ENCODE measurements at places on chromosomes 5 and 9. TPM values are rescaled to one million over a fixed set of nuclear protein-coding genes. Genes with fewer than 3 reads are reported as not detected.

DNA sequence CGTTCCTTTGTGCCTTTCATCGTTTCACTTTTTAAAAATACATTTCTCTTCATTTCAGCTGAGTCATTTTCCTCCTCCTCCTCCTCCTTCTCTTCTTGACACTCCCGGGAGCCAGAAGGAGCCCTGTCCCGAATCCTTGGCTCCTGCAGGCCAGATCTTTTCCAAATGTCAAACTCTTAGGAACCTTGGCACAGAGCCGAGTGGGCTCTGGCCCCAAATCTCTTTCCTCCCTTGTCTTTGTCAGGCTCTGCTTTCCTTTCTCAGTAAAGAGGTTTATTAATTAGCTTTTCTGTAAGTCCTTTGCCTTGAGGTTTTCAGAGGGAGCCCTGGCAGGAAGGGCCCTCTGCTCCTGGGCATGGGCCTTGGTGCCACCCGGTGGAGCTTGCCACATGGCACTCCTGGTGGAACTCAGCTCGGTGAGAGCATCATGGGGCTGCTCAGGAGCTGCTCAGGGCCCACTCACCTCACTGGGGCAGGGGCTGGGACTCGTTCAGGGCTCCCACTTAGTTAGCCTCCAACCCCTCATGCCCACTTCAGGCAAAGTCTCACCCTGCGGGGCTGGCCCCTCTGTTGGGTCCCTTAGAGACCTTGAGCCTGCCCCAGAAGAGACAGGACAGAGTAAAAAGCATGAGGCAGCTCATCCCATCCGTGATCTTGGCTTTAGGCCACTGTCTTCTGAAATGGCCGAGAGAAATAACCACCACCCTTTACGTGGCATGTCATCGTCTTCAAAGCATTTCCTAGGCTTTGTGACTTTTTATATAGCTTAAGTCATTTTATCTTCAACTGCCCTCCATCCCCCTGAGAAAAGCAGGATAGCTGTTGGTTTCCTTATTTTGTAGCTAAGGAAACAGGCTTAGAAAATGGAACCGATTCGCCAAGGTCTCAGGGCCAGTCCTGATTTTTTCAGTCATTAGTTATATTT is 17.1 kb downstream of the STC2 start:
- DNase-seq = peak; percentile 88

GRCh38 chr5:35898952-35899660 is 39.3 kb downstream of the CAPSL start:
- DNase-seq = no peak

- no peak for DNase-seq
Measured at GRCh38 chr5:119743927-119744326, 114.6 kb downstream of the FAM170A start.

OR5C1 gene
- polyA plus RNA-seq = not detected

DNA sequence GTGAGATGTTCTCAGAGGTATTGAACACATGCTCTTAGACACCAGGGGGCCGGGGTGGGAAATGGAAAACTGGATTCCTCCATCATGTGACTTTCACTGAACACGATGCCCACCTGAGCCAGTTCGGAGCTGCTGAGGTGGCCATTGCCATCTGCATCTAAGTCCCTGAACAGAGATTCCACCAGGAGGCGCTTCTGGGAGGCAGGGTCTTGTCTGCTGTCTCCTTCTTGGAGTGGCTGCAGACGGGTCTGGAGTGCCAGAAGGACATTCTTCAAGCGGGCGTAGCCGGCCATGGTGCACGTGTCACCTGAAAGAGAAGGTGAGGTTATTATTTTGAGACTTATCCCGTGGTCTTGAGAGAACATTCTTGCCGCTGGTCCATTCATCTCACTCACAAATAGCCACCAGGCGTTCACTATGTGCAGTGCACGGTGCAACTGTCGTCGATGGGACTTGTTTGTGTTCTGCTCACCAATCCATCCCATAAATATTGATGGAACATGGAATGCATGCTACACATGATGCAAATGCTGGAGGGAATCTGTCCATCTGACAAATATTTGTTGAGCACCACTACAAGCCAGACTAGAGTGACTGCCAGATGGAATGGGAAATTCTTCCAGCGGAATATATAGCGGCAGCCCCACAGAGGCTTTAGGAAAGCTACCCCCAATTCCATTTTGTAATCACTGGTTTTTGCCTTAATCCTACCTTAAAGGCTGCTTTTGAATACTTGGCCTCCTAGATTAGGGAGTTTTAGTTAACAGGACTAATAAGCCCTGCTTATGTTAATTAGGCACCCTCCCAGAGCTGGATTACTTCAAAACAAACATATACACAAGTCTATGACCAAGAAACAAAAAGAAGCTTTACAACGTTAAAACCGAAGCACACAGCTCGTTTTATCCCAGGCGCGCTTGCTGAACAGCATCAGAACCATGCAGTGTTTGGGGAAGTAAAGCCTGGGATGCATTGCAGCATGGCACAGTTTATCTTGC is 264.8 kb downstream of the HSPA4 start:
- no peak for DNase-seq

- DNase-seq = no peak
Measured at GRCh38 chr9:127392976-127393375, 4.0 kb upstream of the SLC2A8 start.

DNA sequence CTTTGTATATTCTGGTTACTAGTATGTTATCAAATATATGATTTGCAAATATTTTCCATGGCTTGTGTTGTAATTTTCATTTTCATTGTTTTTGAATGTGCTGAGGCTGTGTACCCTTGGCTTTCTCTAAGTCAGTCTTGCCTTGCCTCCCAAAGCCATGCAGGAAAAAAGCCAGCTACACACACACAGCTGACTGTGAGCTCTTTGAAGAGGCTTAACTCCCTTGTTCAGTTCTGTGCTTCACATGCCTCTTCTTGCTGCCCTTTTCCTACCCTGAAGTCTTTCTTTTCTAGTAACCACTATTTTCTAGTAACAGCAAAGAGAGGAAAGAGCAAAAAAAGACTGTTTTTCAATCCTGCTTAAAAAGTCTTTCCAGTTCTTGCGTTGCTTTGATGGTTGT is 53.9 kb downstream of the KCNN2 start:
- DNase-seq = no peak

DNA sequence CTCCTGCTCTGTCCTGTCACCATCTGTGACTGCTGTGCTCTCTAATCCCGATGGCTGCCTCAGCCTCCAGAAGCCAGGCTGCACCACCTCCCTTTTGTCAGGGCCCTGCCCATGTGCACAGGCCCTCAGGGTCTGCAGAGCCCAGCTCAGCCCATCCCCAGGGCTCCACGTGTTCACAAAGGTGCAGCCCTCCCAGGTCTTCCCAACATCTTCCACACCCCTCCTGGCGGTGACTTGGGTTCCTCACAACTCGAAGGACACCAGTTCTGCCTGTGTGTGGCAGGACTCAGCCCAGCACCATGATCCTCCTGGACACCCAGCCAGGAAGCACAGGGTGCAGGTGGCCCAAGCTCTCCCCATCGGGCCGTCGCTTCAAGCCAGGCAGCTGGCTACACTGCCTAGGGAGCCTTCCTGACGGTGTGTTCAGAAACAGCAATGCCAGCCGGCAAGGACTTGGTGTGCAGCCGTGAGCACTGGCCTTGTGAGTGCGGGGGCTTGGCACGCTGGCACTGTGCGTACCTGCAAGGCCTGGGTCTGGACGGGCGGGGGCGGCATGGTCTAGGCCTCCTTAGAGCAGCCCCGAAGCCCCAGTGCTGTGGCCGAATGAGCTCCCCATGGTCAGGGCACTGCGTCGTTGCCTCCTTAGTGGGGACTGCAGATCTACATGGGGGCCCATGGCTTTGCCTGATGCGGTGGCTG is 96.1 kb downstream of the MRPL36 start:
- DNase-seq = no peak

GRCh38 chr5:145925353-145925752 is 11.0 kb upstream of the SH3RF2 start:
- no peak for DNase-seq

GRCh38 chr9:2833096-2833495 is 10.8 kb downstream of the PUM3 start:
- DNase-seq = no peak

- DNase-seq = no peak
Measured at GRCh38 chr5:141634720-141635119, 1.9 kb downstream of the HDAC3 start.

- peak; percentile 60 for DNase-seq
Measured at GRCh38 chr9:2623288-2624050, 1.9 kb downstream of the VLDLR start.

RGS14 gene
- 8.5 TPM for polyA plus RNA-seq

ANXA2R gene
- polyA plus RNA-seq = 1.9 TPM

- no peak for DNase-seq
Measured at GRCh38 chr5:21152611-21153010, 1164.6 kb upstream of the CDH18 start.

DNA sequence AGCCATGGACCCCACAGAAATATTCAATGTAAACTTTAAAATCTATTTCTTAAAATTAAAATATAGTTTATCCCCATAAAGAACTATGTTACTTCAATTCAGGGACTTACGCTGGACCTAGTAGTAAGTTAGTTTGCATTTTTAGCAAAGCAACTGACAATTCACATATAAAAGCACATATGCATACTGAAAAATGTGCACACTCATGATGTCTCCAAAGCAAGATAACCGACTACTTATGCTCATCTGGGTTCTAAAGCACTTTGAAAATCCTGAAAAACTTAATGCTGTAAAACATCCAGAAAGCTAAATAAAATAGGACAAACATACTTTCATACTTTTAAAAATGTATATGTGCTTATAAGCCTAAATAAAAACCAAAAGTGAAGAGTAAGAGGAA is 264.4 kb upstream of the GAS1 start:
- no peak for DNase-seq

NME5 gene
- polyA plus RNA-seq = 11.9 TPM

DNA sequence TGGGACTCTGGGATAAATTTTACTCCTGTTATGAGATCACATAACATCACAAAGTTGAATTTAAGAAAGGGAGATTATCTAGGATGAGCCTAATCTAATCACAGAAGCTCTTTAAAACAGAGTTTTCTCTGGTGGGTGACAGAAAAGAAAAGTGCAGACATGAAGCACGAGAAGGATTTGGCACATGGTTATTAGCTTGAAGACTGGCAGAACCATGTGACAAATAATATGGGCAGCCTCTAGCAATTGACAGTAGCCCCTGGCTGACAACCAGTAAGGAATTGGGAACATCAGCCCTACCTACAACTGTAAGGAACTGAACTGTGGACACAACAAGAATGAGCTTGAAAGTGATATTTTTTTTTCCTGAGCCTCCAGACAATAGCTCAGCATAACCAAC is 243.1 kb downstream of the HTR1A start:
- DNase-seq = no peak

CNTNAP3B gene
- 3.4 TPM for polyA plus RNA-seq

BNIP1 gene
- polyA plus RNA-seq = 13.1 TPM

DNA sequence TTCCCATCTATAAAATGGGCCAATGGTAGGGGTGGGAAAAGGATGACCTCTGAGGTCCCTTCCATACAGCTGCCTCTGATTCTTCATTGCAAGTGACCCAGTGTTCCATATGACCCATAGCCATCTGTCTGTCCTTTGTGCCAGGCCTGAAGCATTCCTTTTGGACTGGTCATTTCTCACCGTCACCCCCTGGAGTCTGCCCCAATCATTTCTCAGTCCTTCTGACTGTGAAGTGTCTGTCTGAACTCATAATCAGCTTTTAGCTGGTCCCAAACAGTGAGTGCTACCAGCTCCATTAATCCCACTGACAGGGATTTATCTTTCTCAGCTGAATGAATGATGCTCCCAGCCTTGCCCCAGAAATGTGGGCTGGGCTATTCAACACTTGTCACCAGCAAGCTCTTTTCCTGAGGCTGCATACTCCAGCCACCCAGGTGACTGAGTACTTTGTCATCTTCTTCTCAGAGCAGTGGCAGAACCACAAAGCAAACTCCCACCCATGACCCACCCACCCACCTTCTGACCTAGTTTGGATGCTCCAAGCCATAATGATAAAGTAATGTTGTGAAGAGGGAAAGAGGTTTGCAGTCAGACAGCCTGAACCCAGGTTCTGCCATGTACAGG is 37.4 kb downstream of the KCNIP1 start:
- no peak for DNase-seq

PCDHGB7 gene
- polyA plus RNA-seq = 18.1 TPM

DNA sequence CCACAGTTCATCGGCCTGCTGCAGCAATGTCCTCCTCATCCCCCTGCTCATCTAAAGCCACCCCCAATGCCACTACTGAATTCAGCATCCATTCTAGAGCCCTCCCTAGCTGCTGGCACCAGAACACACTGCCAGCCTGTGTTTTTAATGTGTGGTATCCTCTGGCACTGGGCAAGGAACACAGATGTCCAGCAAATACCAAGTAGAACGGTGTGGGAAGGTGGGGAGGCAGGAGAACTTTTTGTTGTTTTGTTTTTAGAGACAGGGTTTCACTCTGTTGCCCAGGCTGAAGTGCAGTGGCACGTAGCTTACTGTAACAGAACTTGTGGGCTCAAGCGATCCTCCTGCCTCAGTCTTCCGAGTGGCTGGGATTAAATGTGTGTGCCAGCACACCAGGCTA is 4.7 kb downstream of the HDHD3 start:
- DNase-seq = no peak

DNA sequence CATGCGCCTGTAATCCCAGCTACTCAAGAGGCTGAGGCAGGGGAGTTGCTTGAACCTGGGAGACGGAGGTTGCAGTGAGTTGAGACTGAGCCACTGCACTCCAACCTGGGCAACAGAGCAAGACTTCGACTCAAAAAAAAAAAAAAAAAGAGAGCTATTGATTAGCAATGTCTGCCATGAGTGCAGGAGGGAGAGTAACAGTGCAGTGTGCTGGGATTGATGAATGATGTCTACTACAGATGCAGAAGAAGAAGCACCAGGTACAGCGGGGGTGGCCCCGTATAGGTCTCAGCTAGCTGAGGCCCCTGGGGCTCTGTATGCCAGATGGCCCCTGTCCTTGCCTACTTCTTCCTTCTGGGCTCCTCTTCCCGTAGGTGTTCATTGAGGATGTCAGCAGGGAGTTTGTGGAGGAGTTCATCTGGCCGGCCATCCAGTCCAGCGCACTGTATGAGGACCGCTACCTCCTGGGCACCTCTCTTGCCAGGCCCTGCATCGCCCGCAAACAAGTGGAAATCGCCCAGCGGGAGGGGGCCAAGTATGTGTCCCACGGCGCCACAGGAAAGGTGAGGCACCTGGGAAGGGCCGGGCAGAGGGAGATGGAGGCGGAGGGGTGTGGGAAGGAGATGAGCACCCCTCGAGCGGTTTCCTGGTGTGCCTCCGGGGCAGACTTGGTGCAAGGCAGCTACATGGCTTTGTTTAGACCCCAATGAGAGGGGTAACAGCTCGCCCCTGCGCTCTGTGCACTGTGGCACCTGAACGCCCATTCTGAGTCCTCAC is 13.5 kb downstream of the ASS1 start:
- DNase-seq = no peak

GRCh38 chr5:36647046-36647445 is 40.6 kb downstream of the SLC1A3 start:
- DNase-seq = no peak
